ENCODE measurements at places on chromosomes 11 and 22.

- DNase-seq: peak; percentile 12
These were observed 456 bp downstream of the AAMDC start for GRCh38 chr11:77821349-77821851.

- DNase-seq: no peak
These were observed 19.8 kb upstream of the OOSP1 start for GRCh38 chr11:59918480-59918879.

GRCh38 chr22:33723915-33724314 lies 196.4 kb downstream of the LARGE1 start:
- DNase-seq: no peak

GRCh38 chr11:88064097-88064705 lies 111.0 kb downstream of the RAB38 start:
- DNase-seq: no peak

DNA sequence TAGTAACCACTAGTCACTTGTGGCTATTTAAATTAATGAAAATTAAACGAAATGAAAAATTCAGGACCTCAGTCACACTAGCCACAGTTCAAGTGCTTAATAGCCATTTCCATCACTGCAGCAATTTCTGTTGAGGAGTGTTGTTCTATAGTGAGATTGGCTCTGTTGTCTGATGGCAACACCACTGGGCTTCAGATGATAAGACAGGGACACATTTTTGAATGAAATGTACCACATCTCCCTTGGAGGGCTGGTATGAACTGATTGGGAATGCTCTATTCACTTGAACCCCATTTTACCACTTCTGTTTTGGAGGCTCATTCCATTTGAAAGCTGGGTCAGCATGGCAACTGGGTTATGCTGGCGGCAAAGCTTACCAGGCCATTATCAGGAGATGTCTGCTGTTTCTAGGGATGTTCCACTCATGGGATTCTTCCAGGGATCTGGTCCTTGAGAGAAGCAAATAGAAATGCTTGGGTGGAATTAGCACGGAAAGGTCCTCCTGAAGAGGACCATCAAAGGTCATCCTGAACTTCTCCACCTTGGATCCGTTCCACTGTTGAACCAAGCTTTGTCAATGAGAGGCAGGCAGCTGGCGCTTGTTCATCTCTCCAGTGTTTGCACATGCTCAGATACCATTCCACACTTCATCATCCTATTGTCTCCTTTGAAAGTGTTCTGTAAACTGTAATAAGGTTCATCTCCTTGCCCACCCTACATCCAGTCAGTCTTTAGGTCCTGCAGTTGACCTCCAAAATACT lies 7.6 kb downstream of the AMOTL1 start:
- DNase-seq: no peak

GRCh38 chr11:129814244-129815014 lies 1.2 kb upstream of the TMEM45B start:
- peak; percentile 68 for DNase-seq

- no peak for DNase-seq
These were observed 80.2 kb downstream of the TBC1D22A start for GRCh38 chr22:46842606-46843005.

DNA sequence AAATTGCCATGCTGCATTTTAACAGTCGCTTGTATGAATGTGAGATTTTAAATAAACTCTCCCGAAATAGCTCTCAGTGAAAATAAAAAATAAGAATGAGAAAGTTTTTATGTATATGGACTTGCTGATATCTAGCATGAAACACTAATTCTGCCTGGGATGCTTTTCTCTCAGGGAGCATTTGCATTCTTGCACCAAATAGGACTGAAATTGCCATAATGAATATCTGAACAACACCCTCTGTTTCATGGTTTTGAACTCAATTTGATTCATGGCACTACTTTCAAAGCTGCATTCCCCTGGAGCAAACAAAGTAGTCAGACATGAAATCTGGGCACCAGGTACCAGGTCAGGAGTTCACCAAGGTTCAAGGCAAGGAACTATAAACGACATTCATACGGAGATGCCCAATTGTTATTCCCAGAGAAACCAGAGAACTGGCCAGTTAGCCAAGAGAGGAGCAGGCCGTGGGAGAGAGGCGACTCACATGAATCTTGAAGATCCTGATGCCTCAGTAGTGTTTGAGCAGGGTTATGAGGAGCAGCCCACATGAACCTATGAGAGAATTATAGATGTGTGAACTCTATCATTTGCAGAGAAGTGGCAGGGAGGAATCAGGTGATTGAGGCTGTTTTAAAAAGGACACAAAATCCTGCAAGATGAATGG lies 270.6 kb upstream of the ZC3H12C start:
- no peak for DNase-seq

GRCh38 chr11:77217156-77217555 lies 84.3 kb downstream of the GDPD4 start:
- DNase-seq: no peak

DNA sequence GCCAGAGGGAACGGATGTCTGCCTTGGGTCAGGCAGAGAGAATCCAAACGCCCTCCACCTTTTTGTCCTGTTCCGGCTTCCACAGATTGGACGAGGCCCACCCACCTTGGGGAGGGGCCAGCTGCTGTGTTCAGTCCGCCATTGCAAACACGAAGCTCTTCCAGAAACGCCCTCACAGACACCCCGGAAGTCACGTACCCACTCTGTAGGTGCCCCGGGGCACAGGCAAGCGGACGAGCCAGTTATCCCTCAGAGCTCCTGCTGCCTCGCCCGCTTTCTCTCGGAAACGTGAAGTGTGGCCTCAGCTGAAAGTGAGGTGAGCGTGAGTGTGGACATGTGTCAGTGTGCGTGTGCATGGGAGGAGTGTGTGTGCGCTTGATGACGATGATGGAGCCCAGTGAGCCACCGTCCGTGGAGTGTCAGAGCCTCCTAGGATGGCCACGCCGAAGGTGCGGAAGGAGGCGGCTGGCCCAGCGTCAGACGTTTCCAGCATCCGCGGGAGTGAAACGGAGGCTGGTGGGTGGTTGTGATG lies 869.2 kb downstream of the TBC1D22A start:
- no peak for DNase-seq

Data from BE2C (cell line).